ENCODE measurements at places on chromosomes 7 and 10.

- DNase-seq: no peak
Measured at GRCh38 chr10:89369156-89370105, 8.4 kb upstream of the IFIT1B start.

DNA sequence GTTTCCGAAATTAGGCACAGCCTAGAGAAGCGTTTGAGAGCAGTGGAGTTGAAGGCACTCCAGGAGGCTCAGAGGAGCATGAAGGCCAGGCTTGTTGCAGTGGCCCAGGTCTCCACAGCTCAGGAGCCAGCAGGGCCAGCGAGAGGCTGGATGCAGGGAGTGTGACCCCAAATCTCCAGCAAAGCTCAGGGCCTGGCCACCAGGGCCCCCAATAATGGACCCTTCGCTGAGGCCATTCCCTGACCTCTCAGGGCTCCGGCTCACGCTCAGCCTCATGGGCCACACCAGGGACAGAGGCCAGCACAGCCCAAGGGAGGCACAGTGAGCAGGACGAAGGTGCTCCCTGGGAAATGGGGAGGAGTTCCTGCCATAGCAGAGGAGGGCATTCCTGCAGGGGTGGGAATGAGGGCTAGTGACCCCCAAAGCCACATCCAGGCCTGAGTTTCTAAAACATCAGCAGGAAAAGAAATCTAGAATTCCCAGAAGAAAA lies 47.5 kb downstream of the EBF3 start:
- no peak for DNase-seq

DNA sequence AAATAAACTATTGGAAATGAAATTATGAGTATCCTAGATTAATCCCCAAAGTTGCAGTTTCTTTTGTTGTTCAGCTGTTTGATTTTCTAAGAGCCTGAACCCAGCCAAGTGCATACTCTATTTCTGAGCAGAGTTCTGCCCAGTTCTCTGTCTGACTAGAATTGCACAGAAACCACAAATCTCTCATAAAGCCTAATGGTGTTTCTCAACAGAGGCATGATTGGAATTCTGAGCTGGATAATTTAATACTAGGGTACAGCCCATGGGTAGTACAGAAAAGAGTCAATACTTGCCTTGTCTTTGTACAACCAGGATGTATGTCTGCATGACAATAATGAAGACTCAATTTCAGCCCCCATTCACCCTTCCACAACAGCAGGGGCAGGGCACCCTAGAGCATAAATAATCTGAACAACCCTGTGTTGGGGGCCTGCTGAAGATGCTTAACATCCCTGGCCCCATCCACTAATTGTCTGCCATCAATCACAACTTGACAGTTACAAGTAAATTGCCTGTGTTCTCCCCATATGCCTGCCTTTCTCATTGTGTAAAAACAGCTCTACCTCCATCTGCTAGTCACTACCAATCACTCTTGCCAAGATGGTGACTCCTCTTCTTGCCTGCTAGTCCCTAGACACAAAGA lies 114.4 kb downstream of the NPSR1 start:
- no peak for DNase-seq

DNA sequence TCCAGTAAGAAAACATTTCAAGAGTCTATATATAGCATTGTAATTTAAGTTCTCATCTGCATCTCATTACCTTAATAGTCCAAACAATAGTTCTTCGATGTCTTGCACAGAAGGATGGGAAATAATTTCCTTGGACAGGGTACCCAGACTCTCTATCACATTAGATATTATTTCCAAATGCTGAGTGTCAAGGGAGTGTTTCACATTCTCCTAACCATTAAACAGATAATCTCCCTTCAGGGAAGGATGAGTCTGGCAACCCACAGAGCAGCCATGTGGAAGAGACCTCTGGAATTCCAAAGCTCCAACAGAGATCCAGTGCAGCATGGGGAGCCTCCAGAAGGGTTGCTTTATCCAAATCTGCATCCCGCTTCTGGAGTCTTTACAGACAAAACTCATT lies 89.6 kb downstream of the FZD1 start:
- no peak for DNase-seq

- DNase-seq: no peak
Measured at GRCh38 chr10:5305374-5305773, 59.4 kb upstream of the UCN3 start.

GRCh38 chr10:34824870-34825269 lies 9.8 kb upstream of the PARD3 start:
- no peak for DNase-seq

Measured in stimulated activated CD4-positive, alpha-beta T cell treated with anti-CD3 and anti-CD28 coated beads, TNF-alpha, amount 100 ng/mL, for 4 hours (primary cell).